ENCODE measurements at places on chromosomes 7 and 10.

DNA sequence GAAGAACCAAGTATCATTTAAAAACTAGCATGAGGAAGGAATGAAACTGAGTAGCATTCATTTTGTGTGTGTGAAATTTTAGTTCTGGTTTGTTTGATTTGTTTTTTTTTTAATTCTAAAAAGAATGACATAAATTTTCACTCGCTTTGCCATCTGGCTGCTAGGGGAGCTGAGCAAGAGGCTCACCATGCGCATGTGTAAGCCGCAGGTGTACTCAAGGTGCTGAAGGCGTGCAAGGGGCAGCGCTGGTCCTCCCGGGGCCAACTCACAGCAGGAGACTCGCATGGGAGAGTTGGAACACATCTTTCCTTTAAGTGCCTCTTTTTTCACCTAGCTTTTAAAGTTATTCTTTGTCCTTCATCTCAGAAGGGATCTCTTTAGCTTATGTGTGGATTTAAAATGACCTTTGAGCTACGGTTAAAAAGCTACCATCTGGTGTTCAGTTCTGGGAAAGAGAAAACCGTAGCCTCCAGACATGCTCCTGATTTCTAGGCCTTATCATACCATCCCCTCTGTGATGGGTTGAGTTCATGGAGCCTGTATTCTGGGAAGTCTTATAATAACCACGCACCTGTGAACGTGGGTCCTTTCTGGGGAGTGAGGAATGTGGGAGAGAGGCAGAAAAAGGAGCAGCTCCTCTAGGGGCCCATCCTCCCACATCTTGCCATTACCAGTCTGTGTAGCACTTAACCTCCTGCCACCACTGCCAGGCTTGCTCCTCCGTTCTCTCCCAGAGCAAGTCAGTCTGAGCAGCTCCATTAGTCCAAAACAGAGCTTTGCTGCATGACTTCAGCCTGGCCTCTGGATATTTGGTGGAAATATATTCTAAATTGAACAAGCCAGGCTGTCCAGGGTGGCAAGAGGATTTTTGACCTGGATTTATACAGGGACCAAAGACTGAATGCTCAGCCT is 61.9 kb downstream of the KLHDC10 start:
- no peak for DNase-seq

- no peak for DNase-seq
Observed at GRCh38 chr10:61846370-61847031, 55.0 kb upstream of the ARID5B start.

- DNase-seq = peak; percentile 65
Observed at GRCh38 chr10:6211671-6212635, 9.2 kb downstream of the PFKFB3 start.

- no peak for DNase-seq
Observed at GRCh38 chr7:91151916-91152315, 112.3 kb upstream of the FZD1 start.
